Panc1 (cell line): ENCODE measurements at places on chromosomes 12 and 14. TPM values are rescaled to one million over a fixed set of nuclear protein-coding genes. Genes with fewer than 3 reads are reported as not detected.

The GPR84 gene
- total RNA-seq: not detected

The BORCS5 gene
- 7.8 TPM for total RNA-seq

The DCN gene
- 1.9 TPM for total RNA-seq

The INSM2 gene
- total RNA-seq: not detected

The AVPR1A gene
- total RNA-seq: 0.10 TPM

DNA sequence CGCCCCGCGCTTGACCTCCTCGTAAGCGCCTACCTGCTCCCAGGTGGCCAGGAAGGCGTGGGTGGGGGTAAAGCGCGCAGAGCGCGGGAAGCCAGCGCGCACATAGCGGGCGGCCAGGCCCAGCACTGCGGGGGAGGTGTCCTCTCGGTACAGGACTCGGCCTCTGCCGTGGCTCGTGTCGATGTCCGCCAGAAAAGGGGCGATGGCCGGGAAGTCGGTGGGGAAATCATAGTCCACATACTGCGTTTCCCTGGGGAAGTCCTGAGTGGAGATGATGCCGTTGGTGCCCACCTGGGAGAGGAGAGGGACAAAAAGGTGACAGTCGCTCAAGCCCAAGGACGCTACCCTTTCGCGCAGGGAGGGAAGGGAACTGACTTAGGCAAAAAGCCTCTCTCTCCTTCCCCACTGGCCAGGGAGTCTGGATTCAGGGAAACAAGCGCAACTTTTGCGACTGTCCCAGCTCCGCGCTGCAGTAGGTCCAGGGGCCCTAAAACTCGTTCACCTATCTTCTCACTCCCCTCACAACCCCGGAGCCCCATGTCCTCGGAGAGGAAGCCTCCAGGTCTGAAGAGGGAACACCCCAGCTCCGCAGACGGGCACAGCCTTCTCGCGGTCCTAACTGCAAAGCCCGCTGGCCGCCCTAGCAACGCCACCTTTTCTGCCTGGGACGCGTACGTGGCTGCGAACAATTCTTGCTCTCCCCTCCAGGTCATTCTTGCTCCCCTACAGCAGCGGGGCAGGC, 815 bp downstream of the NID2 start:
- DNase-seq: no peak

GRCh38 chr14:93821051-93821450, 32.8 kb upstream of the PRIMA1 start:
- DNase-seq: no peak

DNA sequence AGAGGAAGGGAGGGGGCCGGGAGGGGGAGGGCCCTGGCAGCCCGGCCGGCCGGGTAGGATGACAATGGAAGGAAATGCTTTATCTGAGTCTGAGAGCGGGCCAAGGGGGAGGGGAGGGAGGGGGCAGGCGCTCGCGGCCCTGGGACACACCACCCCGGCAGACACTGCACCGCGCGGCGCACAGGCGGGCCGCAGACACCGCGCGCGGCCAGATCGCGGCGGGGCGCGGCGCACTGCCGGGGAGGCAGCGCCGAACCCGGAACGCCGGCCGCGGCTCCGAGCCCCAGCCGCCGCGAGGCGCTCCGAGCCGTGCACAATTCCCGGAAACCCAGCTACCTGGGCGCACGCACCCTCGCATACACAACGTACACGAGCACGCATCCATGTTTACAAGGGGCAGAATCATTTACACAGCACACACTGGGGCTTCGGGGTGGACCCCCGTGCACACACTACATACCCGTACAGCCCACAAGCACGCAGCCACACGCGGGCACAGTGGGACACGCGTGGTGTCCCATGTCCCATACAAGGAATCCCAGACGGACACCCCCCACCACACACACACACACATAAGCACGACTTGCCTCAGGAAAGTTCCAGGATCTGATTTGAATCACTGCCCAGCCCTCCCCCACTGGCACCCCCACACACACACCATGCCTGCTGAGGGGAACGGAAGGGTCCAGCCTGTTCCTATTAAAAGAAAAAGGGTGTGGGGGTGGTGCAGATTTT, at the start of gene HDAC7:
HDAC7 (minus strand) TSS at position 8 of the 735 bp plus-strand sequence. CDS start 118 bp downstream, outside the sequence.
- no peak for DNase-seq

GRCh38 chr12:111055181-111055880, 135.0 kb upstream of the MYL2 start:
- DNase-seq: no peak

- DNase-seq: no peak
Observed at GRCh38 chr12:101671833-101672232, 25.6 kb upstream of the CHPT1 start.

DNA sequence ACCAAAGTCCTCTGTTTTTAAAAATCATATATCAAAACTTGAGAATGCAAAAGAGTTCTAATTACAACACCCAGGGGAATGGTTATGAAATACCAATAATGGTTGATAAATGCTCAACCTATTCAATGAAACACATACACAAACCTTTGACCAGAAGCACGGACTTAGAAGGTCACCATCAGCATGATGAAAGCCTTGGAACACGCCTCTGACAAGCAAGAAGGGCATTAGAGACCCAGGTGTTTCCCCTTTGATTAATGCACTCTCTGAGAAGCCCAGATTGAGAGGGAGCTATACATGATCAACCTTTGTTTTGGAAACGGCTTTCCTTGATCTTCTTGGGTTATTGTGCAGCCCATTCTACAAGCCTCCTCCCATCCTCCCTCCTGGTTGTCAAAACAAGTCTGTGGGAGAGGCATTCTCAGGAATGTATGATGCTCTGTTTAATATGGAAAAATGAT, 69.0 kb downstream of the ZFP36L1 start:
- no peak for DNase-seq

DNA sequence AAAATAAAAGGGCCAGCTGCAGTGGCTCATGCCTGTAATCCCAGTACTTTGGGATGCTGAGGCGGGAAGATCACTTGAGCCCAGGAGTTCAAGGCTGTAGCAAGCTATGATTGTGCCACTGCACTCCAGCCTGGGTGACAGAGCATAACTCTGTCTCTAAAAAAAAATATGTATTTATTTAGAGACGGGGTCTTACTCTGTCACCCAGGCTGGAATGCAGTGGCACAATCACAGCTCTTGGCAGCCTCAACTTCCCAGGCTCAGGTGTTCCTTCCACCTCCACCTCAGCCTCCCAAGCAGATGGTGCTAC, 179.3 kb upstream of the ATF7IP start:
- DNase-seq: no peak
